ENCODE measurements at places on chromosomes 5 and 9.

DNA sequence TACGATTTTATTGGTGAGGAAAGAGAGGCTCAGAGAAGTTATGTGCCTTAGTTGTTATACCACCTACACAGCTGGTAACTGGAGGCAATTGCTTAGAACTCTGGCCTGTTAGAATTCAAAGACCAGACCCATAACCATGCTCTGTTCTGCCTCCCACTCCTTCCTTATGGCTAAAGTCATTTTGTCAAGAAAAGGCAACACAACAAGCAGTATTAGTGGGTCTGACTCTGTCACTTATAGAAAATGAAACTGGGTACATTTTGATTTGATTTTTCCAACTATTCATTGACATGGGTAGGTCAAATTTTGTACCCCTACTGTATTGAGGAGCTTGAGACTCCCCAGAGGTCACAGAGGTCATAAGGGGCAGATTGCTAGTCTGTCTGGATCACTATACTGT is 44.5 kb upstream of the NR3C1 start:
- no peak for DNase-seq

GRCh38 chr5:154368041-154368800 is 77.6 kb upstream of the SAP30L start:
- DNase-seq: no peak

GRCh38 chr5:149599375-149599774 is 18.1 kb downstream of the ARHGEF37 start:
- no peak for DNase-seq

DNA sequence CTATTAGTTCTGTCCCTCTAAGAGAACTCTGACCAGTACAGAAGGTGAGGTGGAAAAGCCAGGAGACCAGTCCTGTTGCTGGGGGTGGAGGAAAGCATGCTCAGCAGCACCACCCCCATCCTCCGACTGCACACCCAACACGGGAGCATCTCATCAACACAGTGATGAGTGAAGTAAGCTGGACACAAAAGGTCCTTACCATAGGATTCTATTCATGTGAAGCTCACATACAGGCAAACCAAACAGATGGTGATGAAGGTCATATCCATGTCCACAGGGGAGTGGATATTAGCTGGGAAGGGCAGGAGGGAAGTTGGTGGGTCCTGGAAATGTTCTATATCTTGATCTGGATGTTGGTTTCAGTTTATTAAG is 14.8 kb upstream of the MARCHF6 start:
- no peak for DNase-seq

GRCh38 chr5:113663879-113664541 is 150.5 kb downstream of the YTHDC2 start:
- no peak for DNase-seq

DNA sequence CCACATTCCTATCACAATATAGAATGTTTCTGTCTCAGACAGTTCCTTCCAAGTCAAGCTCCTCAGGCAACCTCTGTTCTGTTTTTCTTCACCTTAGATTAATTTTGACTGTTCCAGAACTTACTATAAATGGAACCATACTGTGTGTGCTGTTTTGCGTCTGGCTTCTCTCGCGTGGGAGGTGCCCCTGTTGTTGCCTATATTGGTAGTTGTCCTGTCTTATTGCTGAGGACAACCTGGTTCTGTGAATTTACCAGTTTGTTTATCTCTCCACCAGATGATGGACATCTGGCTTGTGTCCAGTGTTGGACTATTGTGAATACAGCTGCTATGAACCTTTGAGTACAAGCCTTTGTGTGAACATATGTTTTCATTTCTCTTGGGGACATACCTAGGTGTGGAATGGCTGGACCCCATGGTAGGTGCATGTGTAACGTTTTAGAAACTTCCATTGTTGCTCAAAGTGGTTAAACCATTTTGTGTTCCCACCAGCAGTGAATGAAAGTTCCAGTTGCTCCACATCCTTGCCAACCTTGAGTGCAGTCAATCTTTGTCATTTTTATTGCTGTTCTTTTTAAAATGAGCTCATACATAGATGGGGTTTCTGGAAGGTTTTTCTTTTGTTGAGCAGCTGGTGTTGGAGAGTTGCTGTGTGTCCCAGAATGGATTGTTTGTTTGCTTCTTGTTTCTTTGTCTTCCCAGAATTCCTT is 18.1 kb downstream of the HMCN2 start:
- no peak for DNase-seq

- DNase-seq: no peak
Measured at GRCh38 chr9:2425676-2426075, 195.9 kb upstream of the VLDLR start.

GRCh38 chr5:89211836-89212235 is 328.9 kb upstream of the MEF2C start:
- DNase-seq: no peak

- no peak for DNase-seq
Measured at GRCh38 chr5:4639946-4640345, 500.2 kb upstream of the ADAMTS16 start.

DNA sequence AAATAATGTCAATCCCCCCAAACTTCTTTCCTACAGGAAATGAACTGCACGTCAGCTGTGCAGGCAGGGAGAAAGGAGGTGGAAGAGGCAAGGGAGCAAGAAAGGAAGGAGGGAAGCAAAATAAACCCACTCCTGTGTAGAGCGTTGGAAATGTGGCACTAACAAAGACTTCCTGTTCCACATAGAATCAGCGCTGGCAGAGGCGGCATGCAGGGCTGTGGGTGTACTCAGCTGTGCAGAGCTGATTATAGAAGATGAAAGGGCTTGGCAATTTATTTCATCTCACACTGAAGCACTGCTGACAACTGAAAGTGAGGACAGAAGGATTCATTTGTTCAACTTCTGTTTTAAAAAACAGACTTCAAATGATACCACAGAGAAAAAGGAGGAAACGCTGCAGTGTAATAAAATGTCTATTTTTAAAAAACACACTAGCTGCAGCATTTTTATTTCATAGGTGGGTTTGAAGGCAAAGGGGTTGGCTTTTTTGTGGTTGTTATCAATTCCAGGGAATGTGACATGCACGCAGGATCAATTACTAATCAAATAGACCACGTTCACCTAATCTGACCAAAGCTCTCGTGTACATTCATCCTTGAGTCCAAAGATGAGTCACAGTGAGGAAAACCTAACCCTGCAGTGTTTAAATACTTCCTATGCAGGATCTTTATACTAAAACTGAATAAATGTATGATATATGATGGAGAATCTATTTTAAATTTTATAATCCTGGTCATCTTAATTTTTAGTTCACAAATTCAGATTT is 583.5 kb downstream of the ZNF608 start:
- DNase-seq: no peak

DNA sequence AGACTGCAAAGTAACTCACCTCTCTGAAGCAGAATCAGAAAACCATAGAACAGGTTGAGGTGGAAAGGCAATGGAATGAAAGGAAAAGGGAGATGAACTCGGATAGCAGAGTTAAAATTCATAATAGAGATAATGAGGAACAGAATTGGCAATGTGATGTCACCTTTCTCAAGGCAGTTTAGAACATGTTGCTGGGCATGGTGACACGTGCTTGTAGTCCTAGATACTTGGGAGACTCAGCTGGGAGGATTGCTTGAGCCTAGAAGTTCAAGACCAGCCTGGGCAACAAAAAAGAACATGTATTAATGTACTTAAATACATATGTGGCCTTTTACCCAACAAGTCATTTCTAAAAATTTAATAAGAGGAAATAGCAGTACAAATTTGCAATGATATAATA is 81.6 kb upstream of the MIER3 start:
- no peak for DNase-seq

DNA sequence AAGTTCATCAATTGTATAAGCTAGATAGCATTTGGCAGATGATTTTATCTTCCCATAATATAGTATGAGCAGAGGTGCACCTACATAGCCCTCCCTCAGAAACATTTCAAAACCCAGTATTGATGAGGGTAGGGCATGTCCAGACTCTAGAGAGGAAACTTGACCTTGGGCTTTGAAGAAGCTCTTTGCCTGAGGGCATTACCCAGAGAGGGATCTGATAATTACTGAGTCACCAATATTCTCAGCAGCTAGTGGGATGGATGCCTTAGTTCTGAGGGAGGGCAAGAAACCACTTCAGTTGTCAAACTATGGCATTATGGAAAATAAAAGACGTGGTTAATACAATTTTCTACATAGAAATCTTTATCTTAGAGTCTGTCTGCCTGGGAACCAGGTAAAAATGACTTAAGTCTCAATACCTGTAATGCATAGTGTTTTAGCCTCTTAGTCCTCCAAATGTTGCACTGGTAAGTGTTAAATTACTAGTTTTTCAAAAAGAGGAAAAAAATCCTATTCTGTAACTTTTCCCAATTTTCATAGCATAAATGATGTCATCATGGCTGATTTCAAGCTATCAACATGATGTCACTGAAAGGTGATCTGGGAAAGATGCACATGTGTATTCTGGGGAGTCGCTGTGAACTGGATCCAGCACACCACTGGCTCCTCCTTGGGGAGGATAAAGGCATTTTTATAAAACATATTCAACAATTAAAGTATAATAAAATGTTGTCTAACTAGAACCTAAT is 809.0 kb downstream of the KCTD16 start:
- no peak for DNase-seq

- DNase-seq: no peak
Measured at GRCh38 chr5:96374653-96375052, 58.4 kb downstream of the PCSK1 start.

DNA sequence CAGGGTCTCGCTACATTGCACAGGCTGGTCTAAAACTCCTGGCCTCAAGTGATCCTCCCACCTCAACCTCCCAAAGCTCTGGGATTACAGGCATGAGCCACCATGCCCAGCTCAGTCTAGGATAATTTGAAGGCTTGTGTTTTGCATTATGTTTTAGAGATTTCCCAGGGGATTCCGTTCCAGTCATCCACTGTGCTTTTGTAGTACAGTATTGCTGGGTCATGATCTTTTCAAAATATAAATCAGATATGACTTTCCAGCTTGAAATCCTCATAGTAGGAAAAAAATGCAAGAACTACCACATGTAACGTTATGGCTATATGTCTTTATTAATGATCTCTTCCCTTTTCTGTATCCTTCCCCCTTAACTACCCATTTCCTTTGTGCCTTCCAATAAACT is 338.1 kb downstream of the PRELID2 start:
- no peak for DNase-seq

DNA sequence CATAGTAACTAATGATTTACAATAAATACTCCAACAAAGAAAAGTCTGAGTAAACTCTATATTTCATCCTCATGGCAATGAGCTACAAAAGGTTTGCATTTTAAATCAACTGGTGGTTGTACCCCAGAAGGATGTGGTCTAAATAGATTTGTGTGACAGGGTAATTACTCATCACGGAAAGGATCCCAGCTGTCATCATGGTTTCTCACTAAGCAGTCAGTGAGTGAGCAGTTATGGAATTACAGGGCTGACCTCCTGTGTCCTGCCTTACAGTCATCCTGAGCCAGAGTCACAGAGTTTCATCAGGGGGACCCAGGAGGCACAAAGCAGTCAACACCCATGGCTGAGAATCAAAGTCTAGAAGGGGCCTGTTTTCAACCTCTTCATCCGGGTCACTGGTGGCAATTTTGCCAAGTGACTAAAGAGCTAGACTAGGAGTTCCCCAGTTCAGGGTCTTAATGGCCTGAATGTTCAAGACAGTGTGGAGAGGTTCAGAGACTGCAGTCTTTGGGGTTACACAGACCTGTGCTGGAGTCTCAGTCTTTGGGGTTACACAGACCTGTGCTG is 210.7 kb upstream of the SLC24A2 start:
- DNase-seq: no peak

- DNase-seq: peak; percentile 13
Measured at GRCh38 chr5:3187771-3188425, 407.7 kb upstream of the IRX1 start.

GRCh38 chr5:75538211-75538610 is 26.5 kb downstream of the POLK start:
- no peak for DNase-seq

- DNase-seq: no peak
Measured at GRCh38 chr5:160452036-160452435, 30.4 kb downstream of the PTTG1 start.

GRCh38 chr5:171926311-171926710 is 80.1 kb downstream of the FBXW11 start:
- no peak for DNase-seq

GRCh38 chr9:117825609-117826347 is 121.6 kb downstream of the TLR4 start:
- DNase-seq: no peak

DNA sequence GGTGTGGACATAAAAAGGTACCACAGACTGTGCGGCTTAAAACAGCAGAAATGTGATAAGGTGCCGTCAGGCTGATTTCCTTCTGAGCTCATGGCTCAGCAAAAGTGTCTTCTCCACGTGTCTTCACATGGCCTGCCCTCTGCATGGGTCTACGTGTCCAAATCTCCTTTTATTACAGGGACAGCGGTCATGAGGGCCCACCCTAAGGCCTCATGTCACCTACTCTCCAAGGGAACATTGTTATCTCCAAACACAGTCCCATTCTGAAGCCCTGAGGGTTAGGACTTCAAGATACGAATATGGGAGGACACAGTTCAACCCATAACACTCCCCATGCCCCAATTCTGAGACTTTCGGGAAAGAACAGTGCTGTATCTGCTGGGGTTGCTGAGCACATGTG is 35.2 kb downstream of the COL23A1 start:
- no peak for DNase-seq

- no peak for DNase-seq
Measured at GRCh38 chr5:113068559-113068958, 92.0 kb downstream of the DCP2 start.

- peak; percentile 2 for DNase-seq
Measured at GRCh38 chr5:83564069-83564749, 92.7 kb downstream of the VCAN start.

- DNase-seq: no peak
Measured at GRCh38 chr5:111783537-111783936, 26.5 kb upstream of the NREP start.

DNA sequence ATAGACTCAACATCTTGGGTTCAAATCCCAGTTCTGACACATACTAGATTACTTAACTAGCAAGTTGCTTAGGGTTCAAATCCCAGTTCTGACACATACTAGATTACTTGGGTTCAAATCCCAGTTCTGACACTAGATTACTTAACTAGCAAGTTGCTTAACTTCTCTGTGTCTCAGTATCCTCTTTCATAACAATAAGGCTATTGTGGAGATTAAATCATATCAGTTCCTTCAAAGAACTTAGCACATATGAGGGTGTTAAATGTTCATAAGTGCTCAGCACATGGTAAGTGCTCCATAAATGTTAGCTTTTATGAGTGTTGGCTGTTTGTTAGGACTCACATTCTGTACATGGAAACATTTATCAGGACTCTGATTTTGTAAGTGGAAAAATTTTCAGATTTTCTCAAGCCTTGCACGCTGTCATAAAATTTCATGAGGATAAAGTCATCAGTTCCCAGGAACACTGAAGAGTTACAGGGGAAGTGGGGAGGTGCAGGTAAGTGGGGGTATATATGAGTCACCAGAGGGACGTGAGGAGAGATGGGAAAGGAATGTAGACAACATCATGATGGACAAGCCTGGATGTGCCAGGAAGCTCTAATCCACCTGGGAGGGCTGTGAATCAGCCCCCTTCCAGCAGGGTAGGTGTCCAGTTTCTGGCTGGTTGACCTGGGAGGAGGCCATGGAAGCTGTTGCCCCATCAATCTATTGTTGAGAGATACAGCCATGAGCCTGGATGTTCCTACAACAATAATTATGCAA is 532.2 kb upstream of the WWC1 start:
- DNase-seq: no peak
